Effector CD4-positive, alpha-beta T cell (primary cell): ENCODE measurements at places on chromosomes 12 and 14.

DNA sequence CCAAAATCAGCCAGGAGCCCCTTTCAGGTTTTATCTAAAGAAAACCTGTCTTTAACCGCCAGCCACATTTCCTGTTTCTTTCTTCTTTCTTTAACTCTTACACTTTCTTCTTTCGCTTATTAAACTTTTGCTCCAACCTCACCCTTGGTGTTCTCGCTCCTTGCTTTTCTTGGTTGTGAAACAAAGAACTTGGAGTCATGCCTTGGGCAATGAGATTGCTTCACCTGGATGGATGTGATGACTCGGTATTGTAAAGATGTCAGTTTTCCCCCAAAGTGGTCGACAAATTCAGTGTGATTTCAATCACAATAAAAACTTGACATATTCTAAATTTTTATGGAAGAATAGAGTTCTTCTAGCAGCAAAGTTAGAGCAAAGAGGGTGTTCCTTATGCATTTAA, 16.2 kb upstream of the TCL1A start:
- no peak for DNase-seq

- DNase-seq = no peak
Observed at GRCh38 chr12:45994736-45995135, 4.4 kb upstream of the SCAF11 start.

GRCh38 chr12:50747817-50748216, 16.1 kb upstream of the ATF1 start:
- no peak for DNase-seq

DNA sequence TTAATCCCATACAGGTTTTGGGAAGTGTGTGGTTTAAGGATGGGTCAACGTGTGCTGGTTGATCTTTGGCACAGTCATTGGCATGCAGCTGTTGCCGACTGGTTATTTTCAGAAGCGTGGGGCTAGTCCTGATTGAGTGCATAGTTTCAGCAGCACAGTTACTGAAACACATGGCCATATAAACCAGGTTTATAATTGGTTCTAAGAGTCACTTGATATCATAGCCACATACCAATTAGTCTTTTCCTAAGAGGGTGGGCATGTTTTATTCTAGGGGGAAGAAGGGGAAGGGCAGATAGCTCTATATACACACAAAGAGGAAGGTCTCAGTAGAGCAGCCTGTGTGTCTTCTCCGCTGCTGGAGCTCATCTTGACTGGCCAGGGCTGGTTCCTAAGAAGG, 11.0 kb upstream of the RPS6KL1 start:
- no peak for DNase-seq

DNA sequence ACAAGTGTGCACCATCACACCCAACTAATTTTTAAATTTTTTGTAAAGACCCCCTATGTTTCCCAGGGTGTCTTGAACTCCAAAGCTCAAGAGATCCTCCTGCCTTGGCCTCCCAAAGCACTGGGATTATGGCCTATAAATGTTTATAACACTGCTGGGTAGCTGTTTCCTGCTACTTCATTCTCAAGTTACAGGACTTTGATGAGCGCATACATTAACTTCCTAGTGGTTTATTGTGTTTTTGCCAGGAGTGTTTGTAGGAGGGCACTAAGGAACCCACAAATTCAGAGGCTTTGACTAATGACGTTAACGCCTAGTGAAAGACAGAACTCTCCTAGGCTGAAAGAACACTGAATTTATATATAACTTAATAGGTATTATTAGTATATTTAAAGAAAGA, 15.2 kb upstream of the NAA30 start:
- no peak for DNase-seq

DNA sequence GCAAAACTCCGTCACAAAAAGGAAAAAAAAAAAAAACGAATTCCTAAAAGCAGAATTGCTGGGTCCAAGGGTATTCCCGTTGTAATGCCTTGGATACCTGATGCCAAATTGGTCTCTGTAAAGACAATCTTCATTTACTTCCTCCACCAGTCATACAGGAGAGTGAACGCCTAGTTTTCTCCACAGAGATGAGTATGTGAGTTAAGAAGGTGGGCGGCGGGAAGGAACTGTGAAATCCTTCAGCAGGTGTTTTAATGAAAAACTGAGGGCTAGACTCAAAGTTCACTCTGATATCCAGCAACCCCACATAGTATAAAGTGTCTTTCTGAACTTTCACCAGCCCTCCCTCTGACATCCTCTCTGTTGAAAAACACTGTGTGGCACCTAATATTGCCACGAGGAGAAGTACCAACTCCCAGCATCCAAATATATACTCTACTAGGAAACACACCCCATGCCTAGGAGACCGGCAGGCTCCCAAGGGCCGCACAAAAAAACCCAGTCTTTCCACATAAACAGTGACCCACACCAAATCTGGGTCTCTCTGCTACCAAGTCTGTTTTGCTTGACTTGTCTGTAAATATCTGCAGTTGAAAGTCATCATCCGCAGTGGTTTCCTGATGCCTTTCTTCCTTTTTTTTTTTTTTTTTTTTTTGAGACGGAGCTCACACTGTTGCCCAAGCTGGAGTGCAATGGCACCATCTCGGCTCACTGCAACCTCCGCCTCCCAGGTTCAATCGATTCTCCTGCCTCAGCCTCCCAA, 30.3 kb upstream of the FOXN3 start:
- DNase-seq = no peak

- no peak for DNase-seq
Observed at GRCh38 chr12:30764251-30764650, 9.5 kb upstream of the CAPRIN2 start.

- no peak for DNase-seq
Observed at GRCh38 chr14:100764471-100765115, 37.9 kb downstream of the DLK1 start.

DNA sequence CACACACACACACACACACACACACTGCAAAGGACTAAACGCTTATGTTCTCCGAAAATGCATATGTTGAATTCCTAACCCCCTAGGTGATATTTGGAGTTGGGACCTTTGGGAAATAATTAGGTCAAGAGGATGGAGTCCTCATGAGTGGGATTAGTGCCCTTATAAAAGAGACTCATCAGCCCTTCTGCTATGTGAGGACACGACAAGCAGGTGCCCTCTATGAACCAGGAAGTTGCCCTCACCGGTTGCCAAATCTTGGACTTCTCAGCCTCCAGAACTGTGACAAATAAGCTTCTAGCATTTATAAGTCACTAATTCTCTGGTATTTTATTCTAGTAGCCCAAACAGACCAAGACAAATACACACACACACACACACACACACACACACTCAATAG, 20.7 kb upstream of the TCP11L2 start:
- DNase-seq = no peak

GRCh38 chr14:73795466-73795865, 56.2 kb upstream of the PTGR2 start:
- DNase-seq = no peak

DNA sequence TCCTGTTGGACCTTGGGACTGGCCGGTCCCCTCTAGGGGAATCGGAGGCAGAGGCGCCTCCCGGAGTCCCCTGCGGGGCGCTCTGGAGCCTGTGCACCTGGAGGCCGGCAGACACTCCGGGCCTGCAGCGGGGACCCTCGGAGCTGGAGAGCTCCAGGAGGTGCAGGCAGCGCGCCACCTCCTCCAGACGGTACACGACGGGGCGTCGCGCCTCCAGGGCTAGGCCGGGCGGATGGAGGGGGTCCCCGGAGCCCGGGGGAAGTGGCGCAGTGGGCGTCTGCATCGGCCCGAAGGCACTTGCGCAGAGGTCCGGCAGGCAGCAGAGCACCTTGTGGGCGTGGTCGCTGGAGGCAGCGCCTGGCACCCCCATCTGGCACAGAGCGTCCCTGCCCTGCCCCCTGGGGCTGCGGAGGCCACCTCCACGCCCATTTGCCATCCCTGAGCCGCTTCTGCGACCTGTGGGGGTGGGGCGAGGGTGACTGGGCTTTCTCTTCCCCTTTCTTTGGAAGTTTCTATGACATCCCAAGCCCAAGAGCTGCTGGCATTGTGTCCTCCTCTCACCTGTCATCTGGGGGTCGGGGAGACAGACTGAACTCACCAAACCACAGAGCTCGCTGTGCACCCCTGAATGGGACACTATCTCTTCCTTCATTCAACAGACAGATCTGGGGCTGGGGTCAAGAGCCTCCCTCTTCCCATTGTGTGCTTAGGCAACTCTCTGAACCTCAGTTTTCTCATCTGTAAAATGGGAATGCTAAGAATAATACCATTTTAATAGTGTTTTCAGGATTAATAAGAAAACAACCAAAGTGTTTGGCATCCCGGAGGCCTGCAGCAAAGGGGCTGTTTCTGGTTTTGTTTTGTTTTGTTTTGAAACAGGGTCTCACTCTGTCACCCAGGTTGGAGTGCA, 37.5 kb upstream of the CORO1C start:
- no peak for DNase-seq

- DNase-seq = no peak
Observed at GRCh38 chr12:6310771-6311610, 509 bp downstream of the PLEKHG6 start.

GRCh38 chr14:75434890-75435248, 7.0 kb downstream of the JDP2 start:
- DNase-seq = no peak

GRCh38 chr14:24392325-24393091, 6.3 kb upstream of the NYNRIN start:
- DNase-seq = no peak

- no peak for DNase-seq
Observed at GRCh38 chr12:69298947-69299346, 49.2 kb upstream of the LYZ start.

- no peak for DNase-seq
Observed at GRCh38 chr14:74977164-74977900, 21.9 kb upstream of the PGF start.

DNA sequence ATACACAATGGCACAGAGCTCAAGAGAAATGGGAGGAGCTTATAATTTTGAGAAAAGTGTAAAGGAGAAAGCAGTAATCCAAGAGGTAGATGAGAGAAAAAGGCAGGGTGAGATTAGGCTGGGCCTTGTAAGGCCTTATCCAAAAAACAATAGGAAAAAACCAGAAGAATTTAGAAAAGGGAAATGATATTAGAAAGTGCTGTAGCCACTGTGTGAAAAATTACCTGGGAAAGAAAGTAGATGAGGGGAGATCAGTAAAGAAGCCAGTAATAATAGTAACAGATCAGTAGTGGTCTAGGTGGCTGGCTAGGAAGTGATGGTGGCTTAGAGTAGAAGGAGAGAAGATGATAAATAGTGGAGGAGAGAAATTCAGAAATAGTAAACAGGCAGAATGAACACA, 66.3 kb upstream of the CFL2 start:
- no peak for DNase-seq

DNA sequence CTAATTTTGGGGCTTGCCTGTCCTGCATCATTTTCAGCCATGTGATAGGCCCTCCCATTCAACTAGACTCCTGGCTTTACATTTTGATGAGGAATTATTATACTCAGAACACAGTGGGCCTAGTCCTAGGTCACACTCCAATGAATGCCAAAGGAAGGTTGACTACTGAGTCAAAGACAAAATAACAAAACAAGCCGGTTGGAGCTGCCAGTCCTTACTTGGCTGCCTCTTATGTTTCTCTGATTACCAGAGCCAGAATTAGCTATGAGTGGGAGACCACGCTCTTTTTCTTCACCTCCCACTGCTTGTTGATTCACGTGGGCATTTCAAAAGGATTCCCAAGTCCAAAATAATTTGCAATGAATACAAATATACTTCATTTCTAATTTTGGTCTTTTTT, 78.1 kb upstream of the USP44 start:
- DNase-seq = no peak

DNA sequence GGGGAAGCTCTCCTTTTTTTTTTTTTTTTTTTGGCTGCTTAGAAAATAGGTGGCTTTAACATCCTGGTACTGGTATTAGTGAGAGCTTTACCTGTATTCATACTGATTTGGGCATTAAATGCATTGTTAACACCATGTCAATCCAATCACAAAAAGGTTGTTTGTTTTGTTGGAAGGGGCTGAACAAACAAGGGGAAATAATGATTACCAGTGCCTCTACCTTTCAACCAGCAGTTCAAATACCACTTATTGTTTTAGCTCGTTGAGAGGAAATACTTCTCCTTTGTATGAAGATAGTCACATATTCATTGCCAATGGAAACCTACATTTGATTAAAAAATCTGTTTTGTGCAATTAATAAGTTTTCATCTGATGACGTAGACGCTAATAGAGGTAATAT, 72.9 kb downstream of the MIPOL1 start:
- no peak for DNase-seq

- DNase-seq = no peak
Observed at GRCh38 chr12:119914666-119915065, 37.5 kb upstream of the CIT start.

DNA sequence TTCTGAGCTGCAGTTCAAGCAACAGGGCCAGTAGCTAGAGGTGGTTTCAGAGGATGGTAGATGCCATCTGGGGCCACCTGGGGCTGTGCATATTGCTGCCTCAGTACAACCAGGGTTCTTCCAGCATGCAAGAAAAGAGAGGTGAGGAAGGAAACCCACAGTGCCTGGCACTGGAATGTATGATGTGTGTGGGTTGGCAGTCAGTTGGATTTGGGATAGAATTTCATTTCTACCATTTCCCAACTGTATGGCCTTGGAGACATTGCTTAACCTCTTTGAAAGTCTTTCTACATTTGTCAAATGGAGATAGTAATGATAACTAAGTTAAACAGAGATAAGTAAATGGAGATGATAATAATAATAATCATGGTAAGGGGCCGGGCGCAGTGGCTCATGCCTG, 10.2 kb upstream of the LRRC10 start:
- no peak for DNase-seq

GRCh38 chr14:63406333-63406732, 87.6 kb upstream of the GPHB5 start:
- no peak for DNase-seq

DNA sequence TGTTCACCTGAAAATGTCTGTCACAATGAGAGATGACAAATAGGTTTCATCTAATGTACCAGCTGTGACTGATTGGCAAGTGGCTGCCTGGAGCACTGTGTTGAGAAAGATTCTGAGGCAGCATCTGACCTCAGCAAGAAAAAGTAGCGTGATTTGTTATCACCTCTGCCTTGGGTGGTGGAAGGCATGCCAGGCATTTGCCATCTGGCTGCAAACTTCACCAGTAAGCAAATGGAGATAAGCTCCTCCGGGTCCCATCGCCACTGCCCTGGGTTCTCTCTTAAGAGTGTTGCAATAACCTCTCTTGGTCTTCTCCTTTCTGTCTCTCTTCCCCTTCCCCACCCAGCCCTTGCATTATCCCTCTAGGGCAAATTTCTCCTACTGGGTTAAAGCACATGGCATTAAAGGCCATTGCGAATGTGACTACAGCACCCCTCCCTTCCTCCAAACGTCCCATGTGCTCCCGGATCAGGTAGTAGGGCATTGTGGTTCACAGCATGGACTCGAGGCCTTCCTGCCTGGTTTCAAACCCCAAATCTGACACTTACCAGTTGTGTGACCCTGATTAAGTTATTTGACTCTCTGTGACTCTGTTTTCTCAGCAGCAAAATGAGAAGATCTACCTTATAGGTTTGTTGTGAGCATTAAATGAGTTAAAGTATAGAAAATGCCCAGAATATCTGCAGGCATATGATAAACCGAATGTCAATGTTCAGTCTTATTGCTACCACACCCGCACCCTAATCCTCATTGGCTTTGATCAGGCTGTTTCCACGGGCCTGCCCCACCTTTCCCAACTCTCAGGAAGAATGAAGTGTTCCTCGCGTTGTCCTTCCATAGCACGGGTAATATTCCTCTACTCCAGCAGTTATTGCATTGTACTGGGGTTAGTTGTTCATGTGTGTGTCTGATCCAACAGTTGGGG, 8.2 kb upstream of the LGALS3 start:
- no peak for DNase-seq

GRCh38 chr14:26917086-26917485, 319.3 kb upstream of the NOVA1 start:
- DNase-seq = no peak
